ENCODE measurements at places on chromosomes 7 and 10.
A peak's percentile ranks its signal among the peaks of the same experiment; 100 is the strongest.

DNA sequence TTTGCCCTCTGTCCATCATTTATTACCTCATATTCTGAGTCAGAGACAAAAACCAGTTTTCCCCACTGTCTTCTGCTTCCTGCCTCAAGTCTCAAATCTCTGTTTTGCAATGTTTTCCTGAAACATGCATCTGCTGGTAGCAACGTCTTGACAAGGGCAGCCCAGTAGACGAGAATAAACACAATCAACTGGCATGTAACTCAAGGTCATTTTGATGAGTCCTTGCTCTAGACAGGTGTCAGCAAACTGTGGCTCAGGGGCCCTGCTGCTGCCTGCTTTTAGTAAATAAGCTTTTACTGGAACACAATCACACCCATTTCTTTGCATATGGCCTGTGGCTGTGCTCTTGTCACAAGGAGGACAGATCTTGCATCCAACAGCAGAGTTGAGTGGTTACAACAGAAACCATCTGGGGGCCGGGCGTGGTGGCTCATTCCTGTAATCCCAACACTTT, 59.8 kb downstream of the ITIH5 start:
- no peak for DNase-seq

DNA sequence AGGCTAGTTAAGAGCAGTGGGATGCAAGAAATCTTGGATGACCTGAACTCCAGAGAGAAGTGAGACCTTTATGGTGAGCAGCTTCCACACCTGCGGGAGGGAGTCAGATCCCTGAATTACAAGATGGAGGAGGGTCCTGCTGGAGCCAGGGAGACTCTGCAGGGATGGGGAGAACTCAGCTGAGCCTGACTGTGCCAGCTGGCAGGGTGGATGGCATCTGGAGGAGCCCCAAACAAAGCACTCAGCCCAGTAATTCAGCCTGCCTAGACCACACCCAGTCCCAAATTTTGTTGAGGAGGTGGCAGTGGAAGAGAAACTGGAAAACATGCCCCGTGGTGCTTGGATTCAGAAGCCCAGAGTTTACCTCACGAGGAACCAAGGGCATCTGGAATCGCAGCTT, 208.2 kb downstream of the WDR11 start:
- no peak for DNase-seq

DNA sequence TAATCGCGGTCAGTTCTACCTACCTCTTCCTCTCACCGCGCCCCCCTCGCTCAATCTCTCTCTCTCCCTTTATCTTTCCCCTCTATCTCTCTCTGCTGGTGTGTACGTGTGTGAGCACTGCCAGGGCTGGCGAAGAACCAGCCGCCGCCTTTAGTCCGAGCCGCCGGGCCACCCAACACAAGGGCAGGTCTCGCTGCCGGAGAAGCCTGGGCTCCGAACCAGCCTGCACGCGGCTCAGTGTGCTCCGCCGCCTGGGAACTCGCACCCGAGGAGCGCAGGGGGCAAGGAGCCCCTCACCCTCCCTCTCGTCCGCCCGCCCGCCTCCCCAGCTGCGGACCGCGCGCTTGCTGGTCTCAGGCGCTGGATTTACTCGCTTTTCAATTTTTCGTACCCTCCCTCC, 1.7 kb downstream of the NXPH1 start:
- no peak for DNase-seq

DNA sequence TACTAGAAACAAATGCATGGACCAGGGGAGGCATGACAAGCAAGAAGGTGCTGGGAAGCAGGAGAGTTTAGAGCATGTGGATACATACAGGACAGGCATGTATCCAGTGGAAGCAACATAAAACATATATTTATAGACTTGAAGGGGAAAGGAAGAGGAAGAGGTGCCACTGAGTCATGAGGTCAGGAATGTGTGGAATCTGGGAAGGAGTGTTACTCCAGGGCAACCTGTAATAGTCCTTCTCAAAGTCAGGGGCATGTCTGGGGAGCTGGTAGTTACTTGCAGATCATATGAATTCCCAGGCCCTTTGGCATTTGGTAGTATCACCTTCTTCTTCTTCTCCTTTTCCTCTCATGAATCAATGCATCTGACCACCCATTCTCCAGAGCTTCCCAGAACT, 246.6 kb downstream of the XPNPEP1 start:
- DNase-seq = no peak

DNA sequence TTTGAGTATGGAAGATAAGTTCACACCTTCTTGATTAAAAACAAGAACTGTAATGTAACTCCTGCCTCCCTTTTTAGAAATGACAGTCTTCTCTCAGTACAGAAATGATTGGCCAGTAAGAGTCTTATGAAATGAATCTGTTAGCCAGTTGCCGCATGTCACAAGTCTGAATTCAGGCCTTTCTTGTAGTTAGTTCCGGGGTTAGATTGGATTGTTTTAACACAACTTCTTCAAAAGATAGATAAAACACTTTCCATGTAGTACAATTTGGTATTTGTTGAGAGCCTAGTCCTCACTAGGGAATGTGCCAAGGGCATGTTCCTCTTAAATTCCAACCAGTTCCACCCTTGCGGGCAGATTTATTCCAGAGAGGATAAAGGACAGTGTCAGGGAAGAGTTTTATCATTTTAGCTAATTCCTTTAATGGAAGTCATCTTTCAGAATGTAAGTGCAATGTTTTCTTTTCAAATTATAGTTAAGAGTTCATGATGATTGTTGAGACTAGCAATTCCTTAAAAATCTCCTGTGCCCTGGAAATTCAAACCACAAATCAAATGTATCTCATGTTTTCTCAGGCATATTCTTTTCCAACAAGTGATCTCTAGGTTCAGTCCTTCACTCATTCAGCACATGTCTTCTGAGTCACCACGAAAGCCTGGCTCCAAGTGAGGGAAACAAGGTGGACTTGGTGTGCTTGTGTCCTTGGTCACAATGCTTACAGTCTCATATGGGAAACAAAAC, 4.1 kb downstream of the FHIP2A start:
- no peak for DNase-seq

DNA sequence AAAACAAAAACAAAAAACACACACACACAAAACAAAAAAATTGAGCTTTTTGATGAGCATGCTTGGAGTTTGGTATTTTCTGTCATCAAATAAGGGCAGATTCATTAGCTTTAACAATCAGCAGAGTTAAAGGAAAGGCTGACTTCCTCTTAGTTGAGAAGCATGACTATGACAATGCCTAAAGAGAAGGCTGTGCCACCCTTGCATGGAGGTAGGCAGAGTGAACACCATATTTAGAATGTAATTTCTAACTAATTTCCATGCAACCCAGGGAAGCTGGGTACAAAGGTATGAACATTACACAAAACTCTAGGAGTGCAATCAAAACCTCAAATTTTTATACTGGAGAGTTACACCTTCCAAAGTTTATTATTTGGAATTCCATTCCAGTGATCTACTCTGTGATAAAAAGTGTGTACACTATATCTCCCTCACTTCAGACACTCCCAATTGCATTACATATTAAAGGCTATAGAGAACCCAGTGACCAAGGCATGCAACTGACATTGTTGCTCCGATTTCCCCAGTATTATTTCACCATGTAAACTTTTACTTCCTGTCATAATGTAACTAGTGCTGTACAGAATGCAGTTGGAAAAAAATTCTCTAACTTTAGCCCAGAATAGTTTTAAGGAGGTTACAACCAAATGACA, 9.4 kb upstream of the CYCS start:
- DNase-seq = no peak

GRCh38 chr10:96691761-96692160, 28.6 kb downstream of the PIK3AP1 start:
- no peak for DNase-seq

DNA sequence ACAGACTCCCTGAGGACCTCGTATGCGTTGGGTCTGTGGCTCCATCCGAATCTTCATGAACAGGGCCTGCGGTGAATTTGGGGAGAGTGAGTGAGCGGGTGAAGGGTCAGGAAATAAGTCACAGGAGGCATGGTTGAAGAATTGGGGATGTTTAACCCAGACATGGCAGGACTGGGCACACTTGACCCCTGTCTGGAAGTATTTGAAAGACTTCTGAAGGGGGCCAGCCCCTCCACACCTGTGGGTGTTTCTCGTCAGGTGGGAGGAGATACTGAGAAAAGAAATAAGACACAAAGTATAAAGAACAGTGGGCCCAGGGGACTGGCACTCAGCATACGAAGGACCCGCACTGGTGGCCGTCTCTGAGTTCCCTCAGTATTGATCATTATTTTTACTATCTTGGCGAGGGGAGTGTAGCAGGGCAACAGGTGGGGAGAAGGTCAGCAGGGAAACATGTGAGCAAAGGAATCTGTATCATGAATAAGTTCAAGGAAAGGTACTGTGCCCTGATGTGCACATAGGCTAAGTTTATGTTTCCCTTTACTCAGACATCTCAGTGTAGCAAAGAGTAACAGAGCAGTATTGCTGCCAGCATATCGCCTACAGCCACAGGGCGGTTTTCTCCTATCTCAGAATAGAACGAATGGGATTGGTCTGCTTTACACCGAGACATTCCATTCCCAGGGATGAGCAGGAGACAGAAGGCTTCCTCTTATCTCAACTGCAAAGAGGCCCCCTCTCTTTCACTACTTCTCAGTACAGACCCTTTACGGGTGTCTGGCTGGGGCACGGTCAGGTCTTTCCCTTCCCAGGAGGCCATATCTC, 38.2 kb upstream of the PFKFB3 start:
- peak; percentile 48 for DNase-seq

DNA sequence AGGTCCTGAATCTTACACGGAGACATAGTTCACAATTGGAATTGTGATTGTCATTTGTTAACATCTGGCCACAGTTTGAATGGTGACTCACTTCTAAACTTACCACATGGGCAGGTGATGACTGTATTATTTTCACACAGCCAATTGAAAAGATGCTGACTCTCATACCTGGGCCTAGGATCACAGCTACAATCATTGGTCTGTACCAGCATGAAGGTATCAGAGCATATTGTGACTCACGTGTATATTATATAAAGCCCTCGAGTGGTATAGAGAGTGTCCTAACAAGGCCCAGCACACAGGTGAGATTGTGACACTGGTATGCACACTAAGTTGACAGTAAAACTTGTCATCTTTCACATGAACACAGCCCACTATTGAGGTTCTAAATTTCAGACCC, 9.4 kb upstream of the ZNF107 start:
- DNase-seq = no peak

GRCh38 chr10:66941491-66941890, 15.7 kb downstream of the LRRTM3 start:
- DNase-seq = no peak

- no peak for DNase-seq
These were observed 155.8 kb downstream of the RNF133 start for GRCh38 chr7:122543166-122543565.

GRCh38 chr10:94307046-94307615, 55.6 kb downstream of the NOC3L start:
- no peak for DNase-seq

- no peak for DNase-seq
These were observed 552.4 kb downstream of the PHTF2 start for GRCh38 chr7:78350926-78351325.

DNA sequence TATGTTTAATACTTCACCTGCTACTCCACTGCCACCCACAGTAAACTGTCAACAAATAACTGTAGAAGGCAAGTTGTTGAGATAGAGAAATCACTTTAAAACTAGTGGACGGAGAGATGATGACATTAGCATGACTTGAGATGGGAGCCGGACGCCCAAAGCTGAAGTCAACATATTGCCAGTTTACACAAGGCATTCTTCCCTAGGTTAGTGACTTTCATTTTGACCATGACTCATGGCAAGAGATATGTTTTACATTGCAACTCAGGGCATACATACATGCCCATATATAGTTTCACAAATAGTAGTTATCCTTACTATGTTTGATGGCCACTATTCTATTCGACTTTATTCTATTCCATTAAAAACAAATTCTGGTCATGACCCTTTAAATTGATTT, 296.6 kb downstream of the PLXNA4 start:
- no peak for DNase-seq

DNA sequence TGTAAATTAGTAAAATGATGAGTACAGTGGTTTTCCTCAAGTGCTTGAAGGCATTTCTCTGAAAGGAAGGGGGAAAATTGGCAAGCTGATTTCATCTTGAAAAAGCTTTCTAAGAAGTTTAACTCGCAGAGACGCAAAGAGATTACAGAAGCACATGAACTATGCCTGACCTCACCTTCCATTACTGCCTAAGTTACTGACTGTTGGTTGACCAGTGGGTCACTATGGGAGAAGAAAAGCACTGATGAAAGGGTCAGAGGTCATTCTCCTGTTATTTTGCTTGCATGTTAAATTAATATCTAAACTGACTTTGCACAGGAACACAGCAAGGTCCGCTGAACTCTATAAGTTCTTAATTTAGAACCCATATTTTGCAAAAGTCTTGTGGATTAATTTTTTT, 225.6 kb downstream of the ARL4A start:
- DNase-seq = no peak

DNA sequence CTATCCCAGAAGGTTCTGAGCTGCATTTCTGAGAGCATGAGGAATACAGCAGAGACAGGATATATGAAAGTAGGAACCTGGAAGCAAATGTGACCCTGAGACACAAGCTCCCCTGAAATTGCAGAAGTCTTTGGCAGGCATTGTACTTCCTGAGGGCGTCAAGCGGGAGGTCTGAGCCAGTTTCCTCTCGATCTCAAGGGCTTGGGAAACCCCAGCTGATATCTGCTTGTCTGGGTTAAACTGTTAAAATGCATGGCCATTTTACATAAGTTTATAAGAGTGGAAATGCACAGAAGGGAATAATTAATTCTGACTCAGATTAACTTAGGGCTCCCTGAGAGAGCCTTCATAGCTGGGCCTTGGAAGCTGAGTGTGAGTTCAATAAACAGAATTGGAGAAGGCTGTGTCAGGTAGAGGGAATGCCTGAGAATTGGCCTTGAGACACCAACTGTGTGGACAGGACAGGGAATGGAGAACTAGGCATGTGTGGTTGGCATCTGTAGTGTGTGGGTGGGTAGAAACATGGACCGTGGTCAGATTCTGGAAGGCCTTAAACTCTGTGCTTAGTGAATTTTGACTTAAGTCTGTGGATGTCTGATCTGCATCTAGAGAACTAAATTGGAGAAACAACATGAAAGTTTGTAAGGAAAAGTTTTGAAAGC, 53.3 kb downstream of the WIPF3 start:
- no peak for DNase-seq

GRCh38 chr7:36312064-36312914, 77.4 kb upstream of the ANLN start:
- DNase-seq = no peak

DNA sequence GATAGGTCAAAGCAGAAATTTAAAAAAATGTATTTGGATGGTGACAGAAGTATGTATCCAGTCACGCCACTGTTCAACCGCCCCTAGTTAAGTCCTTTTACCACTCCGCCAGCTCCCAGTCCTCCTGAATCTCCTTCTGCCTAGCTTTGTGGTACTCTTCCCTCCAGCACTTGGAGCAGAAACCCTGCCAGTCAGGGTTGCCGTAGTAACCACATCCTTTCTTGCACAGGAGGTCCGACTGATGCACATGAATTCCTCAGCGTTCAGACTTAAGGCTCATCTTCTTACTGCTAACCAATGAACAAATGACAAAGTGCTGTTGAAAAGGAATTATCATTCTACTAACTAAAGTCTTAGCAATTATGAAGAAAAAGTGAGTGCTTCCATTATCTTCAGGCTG, 175.3 kb upstream of the KCTD7 start:
- no peak for DNase-seq

- DNase-seq = no peak
These were observed at the start of gene COL26A1 for GRCh38 chr7:101362334-101363195. Gene COL26A1, plus strand, starts transcription at chr7:101362875. Its CDS starts 158 bp downstream, at chr7:101363033.
